Common myeloid progenitor, CD34-positive (primary cell): ENCODE measurements at places on chromosomes 7 and 10.

- no peak overlapping the region for H3K27ac ChIP-seq
- H3K4me1 ChIP-seq = no peaks in the 10 kb centered on the region
- no peak for DNase-seq
- H3K4me3 ChIP-seq = no peak overlapping the region
Observed at GRCh38 chr10:7876541-7877127, 58.3 kb downstream of the TAF3 start.

DNA sequence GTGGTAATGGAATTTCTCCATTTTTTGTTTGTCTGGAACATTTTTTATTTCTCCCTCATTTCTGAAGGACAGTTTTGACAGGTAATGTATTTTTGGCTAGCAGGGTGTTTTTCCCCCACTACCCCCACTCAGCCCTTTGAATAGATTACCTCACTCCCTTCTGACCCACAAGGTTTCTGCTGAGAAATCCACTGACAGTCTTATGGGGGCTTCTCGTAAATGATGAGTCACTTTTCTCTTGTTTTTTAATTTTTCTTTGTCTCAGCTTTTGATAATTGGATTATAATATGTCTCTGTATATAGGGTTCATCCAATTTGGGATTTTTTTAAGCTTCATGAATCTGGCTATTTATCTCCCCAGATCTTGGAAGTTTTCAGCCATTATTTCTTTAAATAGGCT is 74.7 kb upstream of the CCDC71L start:
- no peak overlapping the region for H3K4me3 ChIP-seq
- H3K27ac ChIP-seq = no peak overlapping the region
- peaks cover 24% of the 10 kb centered on the region for H3K4me1 ChIP-seq
- no peaks in the 10 kb centered on the region for H3K27me3 ChIP-seq

DNA sequence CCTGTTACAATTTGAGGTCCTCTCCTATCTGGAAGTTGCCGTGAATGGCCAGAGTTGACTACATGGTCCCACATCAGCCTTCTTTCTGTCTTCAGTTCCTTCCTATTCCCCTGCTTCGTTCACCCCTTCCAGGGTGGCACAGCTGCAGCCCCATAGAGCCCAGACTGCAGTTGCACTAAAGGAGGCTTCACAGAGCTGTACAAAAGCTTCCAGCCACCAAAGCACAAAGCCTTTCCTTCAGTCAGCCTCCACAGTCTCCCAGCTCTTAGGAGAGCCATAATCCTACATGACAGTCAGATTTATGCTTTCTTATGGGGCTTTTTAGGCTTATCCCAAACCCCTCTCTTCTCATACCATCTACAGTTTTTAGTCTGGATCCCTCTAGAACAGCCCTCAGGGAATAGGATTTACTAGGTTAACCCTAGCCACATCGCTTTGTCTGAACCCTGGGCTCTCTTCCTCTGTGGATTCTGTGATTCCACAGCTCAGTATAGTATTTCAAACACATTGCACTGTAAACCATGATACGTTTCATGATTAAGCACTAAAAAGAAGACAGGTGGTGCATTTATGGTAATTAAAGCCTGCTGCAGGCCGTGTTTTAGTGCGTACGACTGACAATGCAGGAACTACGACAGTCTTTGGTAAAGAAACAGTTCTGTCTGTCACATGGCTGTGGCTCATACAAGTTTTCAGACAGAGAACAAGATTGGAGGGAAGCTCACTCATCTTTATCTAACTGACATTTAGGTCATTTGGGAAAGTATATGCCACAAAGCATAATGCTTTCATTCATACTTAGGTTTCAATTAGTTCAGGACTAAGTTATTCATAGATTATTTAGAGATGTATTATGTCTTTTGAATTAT is 208.3 kb upstream of the KMT2E start:
- DNase-seq = no peak
- no peaks in the 10 kb centered on the region for H3K4me1 ChIP-seq
- no peaks in the 10 kb centered on the region for H3K36me3 ChIP-seq
- no peak overlapping the region for H3K4me3 ChIP-seq
- no peak overlapping the region for H3K27ac ChIP-seq

- H3K27ac ChIP-seq = no peak overlapping the region
- peaks cover 2% of the 10 kb centered on the region for H3K27me3 ChIP-seq
- H3K4me3 ChIP-seq = no peak overlapping the region
- H3K36me3 ChIP-seq = no peaks in the 10 kb centered on the region
- no peak for DNase-seq
- no peaks in the 10 kb centered on the region for H3K4me1 ChIP-seq
Observed at GRCh38 chr7:100726996-100727761, 6.2 kb upstream of the ZAN start.

DNA sequence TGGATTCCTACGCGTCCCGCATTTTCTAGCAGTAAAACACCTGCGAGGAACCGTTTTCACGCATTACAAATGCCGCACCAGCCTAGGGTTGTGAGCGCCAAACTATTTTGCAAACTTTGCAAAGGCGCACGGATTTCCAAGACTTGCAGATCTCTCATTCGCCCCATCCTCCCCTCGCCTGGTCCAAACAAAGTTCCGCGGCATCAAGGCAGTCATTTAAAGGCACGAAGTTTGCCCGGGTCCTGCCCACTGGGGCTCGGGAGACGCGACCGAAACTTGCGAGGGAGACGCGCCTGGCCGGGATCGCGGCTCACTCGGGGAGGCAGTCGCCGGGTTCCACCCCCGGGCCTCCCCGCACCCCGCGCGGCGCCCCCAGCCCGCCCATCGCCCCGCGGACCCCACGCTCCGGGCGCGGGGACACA is 613 bp downstream of the USP6NL start:
- no peaks in the 10 kb centered on the region for H3K36me3 ChIP-seq
- peak overlapping the region; percentile 88 for H3K27ac ChIP-seq
- H3K27me3 ChIP-seq = no peaks in the 10 kb centered on the region
- peaks cover 9% of the 10 kb centered on the region for H3K4me1 ChIP-seq

GRCh38 chr7:137209151-137209817 is 134.2 kb downstream of the PTN start:
- H3K36me3 ChIP-seq = no peaks in the 10 kb centered on the region
- H3K27ac ChIP-seq = no peak overlapping the region
- H3K4me1 ChIP-seq = no peaks in the 10 kb centered on the region
- H3K27me3 ChIP-seq = no peaks in the 10 kb centered on the region

DNA sequence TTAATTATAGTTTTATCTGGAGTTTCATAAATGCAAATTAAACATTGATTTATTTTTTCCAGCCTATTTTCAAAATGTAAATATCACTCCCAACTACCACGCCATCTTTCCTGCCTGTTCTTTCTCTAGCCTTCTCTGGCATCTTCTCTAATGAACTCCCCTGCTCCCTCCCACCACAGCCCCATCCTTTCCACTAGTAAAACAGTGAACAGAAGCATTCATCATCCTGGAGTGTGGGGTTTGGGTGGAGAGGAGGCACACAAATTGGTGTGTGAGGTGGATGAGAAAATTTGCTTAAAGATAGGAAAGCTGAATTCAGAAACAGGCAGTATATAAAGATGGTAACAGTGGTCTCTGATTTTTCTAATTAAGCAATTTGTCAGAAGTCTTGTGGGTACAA is 479.4 kb downstream of the ARL4A start:
- H3K4me3 ChIP-seq = no peak overlapping the region
- H3K4me1 ChIP-seq = no peaks in the 10 kb centered on the region
- no peak for DNase-seq
- no peaks in the 10 kb centered on the region for H3K36me3 ChIP-seq

DNA sequence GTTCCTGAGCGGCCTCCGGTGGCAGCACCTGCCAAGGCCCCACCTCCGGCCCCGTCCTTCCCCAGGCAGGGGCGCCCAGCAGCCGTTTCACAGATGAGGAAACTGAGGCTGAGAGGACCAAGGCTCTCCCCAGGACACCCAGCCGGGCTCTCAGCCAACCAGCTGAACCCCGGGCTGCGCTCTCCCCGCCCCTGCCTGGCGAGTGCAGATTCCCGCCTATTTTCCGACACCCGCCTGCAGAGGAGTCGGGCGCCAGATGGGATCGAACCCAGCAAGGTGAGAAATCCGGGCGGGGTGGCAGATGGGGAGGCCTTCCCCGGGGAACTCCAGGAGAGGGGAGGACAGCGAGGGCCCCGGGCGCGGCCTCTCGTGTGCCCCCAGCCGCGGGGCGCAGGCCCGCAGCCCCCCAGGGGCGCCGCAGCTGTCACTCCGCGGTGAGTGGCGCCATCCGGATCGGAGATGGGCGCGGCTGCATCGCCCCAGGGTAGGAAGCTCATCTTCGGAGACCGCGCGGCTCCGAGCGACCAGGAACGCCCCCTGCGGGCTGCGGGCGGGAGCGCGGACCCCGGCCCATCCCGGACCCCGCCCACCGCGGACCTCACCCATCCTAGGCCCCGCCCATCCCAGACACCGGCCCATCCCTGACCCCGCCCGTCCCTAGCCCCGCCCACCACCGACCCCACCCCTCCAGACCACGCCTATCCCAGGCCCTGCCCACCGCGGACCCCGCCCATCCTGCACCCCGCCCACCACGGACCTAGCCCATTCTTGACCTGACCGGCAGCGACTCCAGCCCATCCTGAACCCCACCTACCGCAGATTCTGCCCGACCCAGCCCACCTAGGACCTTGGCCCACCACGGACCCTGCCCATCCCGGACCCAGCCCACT is 90.3 kb downstream of the MICALL2 start:
- no peaks in the 10 kb centered on the region for H3K36me3 ChIP-seq
- H3K4me3 ChIP-seq = no peak overlapping the region
- peak; percentile 47 for DNase-seq
- no peak overlapping the region for H3K27ac ChIP-seq

DNA sequence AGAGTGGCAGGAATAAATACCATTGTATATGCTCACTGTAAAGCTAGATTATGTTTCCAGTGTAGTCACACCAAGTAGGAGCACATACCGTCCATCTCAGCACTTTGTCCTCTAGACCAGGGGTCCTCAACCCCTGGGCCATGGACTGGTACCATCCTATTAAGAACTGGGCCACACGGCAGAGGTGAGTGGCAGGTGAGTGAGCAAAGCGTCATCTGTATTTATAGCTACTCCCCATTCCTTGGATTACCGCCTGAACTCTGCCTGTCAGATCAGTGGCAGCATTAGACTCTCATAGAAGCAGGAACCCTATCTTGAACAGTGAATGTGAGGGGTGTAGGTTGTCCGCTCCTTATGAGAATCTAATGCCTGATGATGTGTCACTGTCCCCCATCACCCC is 735.3 kb downstream of the MAGI2 start:
- no peaks in the 10 kb centered on the region for H3K27me3 ChIP-seq
- no peak for DNase-seq
- H3K4me3 ChIP-seq = no peak overlapping the region
- no peak overlapping the region for H3K27ac ChIP-seq
- H3K36me3 ChIP-seq = no peaks in the 10 kb centered on the region

GRCh38 chr7:66921918-66922486 is 977 bp downstream of the TMEM248 start:
- peak; percentile 60 for DNase-seq
- H3K4me3 ChIP-seq = peak overlapping the region; percentile 64
- H3K4me1 ChIP-seq = peaks cover 7% of the 10 kb centered on the region
- peak overlapping the region; percentile 69 for H3K27ac ChIP-seq
- no peaks in the 10 kb centered on the region for H3K36me3 ChIP-seq

DNA sequence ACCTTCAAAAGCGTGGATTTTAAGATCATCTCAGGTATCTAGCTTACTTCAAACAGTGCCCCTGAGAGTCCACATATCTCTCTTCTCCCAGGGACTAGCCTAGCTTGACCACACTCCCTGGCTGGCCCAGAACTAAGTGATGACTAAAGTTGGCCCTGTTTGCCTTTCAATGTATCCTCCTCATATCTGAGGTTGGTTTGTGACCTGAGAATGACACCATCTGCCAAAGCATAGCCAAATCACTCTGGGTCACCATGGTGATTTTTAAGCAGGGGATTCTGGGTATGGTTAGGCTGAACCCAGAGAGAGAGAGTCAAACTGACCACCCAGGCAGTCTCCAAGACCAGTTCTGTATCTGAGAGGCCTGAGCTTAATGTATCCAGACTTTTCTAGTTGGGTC is 16.2 kb downstream of the CNNM1 start:
- DNase-seq = no peak
- no peaks in the 10 kb centered on the region for H3K27me3 ChIP-seq
- H3K27ac ChIP-seq = no peak overlapping the region

GRCh38 chr10:48418189-48418788 is 111.8 kb downstream of the MAPK8 start:
- H3K27ac ChIP-seq = no peak overlapping the region
- no peak overlapping the region for H3K4me3 ChIP-seq
- no peaks in the 10 kb centered on the region for H3K27me3 ChIP-seq

GRCh38 chr7:75619636-75620035 is 119.1 kb downstream of the HIP1 start:
- no peak for DNase-seq
- H3K4me1 ChIP-seq = peaks cover 90% of the 10 kb centered on the region
- no peak overlapping the region for H3K27ac ChIP-seq

DNA sequence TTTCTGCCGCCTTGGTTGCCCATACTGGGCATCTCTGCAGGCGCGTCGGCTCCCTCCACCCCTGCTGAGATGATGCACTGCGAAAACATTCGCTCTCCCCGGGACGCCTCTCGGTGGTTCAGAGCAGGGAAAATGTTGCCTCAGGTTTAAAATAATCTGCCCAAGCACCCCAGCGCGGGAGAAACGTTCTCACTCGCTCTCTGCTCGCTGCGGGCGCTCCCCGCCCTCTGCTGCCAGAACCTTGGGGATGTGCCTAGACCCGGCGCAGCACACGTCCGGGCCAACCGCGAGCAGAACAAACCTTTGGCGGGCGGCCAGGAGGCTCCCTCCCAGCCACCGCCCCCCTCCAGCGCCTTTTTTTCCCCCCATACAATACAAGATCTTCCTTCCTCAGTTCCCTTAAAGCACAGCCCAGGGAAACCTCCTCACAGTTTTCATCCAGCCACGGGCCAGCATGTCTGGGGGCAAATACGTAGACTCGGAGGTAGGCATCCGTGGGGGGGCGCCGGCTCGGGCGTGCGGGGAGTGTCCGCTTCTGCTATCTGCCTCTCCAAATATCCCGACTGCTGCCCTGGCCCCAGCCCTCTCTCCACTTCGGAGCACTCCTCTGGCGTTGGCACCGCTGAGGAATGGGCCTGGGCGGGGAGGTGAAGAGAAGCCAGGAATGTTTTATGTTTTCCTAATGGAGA is at the start of gene CAV1:
CAV1 (plus strand) TSS at position 428 of the 689 bp plus-strand sequence; CDS start at position 455, 27 bp downstream.
- no peaks in the 10 kb centered on the region for H3K36me3 ChIP-seq
- H3K27me3 ChIP-seq = peaks cover 63% of the 10 kb centered on the region
- H3K4me3 ChIP-seq = peak within 1 kb of the TSS; percentile 54
- peaks cover 28% of the 10 kb centered on the region for H3K4me1 ChIP-seq
- no peak within 1 kb of the TSS for H3K27ac ChIP-seq
- peak; percentile 70 for DNase-seq

DNA sequence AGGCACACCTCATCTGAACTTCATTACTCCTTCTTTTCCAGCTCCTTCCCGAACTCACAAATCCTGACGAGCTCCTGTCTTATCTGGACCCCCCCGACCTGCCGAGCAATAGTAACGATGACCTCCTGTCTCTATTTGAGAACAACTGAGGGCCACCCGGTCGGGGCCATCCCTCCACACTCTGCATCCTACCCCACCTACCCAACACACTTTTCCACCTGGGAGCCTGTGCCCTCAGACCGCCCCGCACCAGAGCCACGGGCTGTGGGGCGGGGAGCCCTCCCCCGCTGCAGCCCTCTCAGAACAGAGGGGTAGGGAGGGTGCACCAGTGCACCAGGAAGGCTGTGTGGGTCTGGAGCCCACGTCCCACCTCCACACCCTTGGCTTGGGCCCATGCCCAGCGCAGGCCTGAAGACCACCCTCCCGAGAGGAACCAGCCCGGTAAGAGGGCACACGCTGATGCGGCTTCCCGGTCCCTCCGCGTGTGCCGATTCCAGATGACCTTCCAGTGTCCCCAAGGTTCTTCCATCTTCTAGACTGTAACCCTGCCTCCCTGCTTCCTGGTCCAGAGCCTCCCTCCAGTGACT is 34.6 kb upstream of the PPIF start:
- no peak overlapping the region for H3K4me3 ChIP-seq
- DNase-seq = no peak
- H3K27ac ChIP-seq = no peak overlapping the region
- H3K36me3 ChIP-seq = peaks cover 80% of the 10 kb centered on the region
